ENCODE measurements at places on chromosomes 3 and 15. TPM values are rescaled to one million over a fixed set of nuclear protein-coding genes. Genes with fewer than 3 reads are reported as not detected.

DNA sequence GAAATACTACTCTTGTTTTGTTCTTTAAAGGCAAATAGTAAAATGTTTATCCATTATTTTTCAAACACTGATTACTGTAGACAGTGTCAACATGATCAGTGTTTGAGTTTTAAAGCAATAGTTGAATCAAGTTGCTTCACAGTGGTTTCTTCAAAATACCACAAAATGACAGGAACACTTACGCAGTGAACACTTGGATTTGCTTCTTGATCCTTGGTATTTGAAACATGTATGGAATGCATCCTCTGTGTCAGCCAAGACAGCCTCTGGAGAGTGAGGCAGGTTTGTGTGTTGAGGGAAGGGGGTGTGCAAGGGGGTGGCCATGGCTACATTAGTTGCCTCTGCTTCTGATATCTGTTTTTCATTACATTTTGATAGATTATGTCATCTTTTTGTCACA is 413.0 kb downstream of the RBMS3 start:
- DNase-seq = peak; percentile 78

GRCh38 chr3:171420667-171421066 is 39.5 kb downstream of the TNIK start:
- no peak for DNase-seq

GRCh38 chr15:67941648-67942310 is 101.9 kb upstream of the RNU6-1 start:
- no peak for DNase-seq

- DNase-seq = no peak
Observed at GRCh38 chr3:9450126-9450525, 52.7 kb downstream of the SETD5 start.

GRCh38 chr3:45460361-45460760 is 72.0 kb downstream of the LARS2 start:
- DNase-seq = no peak

DNA sequence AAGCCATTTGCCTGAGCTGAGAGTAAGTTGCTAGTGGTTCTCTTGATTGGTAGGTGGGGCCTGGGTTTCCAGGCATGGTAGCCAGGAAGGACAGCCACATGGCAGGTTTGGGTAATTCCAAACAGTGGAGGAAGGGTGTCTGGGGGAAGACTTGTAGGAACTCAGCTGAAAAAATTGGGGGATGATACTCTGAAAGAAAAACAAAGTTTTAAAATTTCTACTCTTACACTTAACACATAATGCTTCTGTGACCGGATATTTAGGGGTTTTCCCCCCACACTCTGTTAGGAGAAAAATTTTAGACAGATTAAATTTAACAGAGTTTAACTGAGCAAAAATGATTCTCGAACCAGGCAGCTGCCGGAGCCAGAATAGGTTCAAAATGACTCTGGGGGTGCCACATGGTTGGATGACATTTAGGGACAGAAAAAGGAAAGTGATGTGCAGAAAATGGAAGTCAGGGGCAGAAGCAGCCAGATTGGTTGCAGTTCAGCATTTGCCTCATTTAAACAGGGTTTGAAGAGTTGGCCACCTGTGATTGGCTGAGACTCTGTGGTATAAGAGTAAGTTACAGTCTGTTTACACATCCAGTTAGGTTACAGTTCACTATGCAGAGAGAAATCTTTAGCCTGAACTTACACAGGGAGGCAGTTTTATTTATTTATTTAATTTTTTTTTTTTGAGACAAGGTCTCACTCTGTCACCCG is 8.1 kb downstream of the B2M start:
- peak; percentile 75 for DNase-seq

GRCh38 chr15:75030023-75030413 is 6.6 kb downstream of the PPCDC start:
- DNase-seq = peak; percentile 83

DNA sequence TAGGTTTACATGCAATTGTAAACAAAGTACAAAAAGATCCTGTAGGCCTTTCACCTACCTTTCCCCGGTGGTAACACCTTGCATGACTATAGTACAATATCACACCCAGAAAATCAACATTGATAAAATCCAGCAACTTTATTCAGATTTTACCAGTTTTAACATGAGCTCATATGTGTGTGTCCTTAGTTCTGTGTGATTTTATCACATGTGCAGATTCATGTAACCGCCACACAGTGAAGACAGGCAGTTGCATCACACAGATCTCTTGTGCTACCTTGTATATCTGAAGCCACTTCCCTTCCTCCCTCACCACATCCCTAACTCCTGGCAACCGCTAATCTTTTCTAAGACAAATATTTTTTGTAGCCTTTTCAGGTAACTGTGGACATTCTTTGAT is 183.5 kb upstream of the C2CD4B start:
- no peak for DNase-seq

- DNase-seq = no peak
Observed at GRCh38 chr3:58116161-58116955, 94.4 kb downstream of the DNASE1L3 start.

DNA sequence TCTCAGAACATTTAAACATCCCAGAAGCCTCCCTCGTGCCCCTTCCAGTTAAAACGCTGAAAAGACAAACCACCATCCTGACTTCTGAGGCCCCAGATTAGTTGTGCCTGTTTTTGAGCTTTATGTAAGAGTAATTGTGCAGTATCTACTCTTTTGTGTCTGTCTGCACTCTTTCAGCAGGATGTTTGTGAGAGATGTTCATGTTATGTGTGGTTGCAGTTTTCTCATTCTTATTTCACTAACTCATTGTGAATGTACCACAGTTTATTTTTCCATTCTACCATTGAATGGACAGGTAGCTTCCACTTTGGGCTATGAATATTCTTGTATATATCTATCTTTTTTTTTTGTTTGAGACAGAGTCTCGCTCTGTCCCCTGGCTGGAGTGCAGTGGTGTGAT is 40.3 kb downstream of the MINAR1 start:
- no peak for DNase-seq

DNA sequence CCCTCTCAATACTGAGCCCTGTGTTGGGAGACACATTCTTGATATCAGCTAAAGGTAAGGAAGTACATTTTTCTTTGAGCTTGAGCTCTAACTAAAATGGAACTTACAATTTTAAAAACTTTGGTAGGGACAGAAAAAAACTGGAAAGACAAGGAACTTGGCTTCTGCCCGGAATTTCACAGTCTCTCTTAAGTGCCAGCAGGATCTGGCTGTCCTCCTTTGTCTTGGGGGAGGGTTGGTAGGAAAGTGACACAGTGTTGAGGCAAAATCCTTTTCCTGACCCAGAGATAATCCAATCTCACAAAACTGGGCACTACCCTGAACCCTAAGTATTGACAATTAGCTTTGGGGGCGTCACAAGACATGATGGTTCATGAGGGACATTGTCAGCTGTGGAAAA is 45.3 kb downstream of the ZPLD1 start:
- DNase-seq = no peak

LINS1 gene
- 14.4 TPM for total RNA-seq

Measured in H4 (cell line).